ENCODE measurements at places on chromosomes 7 and 10. TPM values are rescaled to one million over a fixed set of nuclear protein-coding genes. Genes with fewer than 3 reads are reported as not detected.

GRCh38 chr7:34064519-34065158, 159.3 kb downstream of the BMPER start:
- peak; percentile 91 for DNase-seq

GRCh38 chr7:84611391-84611790, 416.8 kb upstream of the SEMA3A start:
- no peak for DNase-seq

- DNase-seq, result no peak
Measured at GRCh38 chr10:110267276-110267675, 37.4 kb downstream of the SMNDC1 start.

DNA sequence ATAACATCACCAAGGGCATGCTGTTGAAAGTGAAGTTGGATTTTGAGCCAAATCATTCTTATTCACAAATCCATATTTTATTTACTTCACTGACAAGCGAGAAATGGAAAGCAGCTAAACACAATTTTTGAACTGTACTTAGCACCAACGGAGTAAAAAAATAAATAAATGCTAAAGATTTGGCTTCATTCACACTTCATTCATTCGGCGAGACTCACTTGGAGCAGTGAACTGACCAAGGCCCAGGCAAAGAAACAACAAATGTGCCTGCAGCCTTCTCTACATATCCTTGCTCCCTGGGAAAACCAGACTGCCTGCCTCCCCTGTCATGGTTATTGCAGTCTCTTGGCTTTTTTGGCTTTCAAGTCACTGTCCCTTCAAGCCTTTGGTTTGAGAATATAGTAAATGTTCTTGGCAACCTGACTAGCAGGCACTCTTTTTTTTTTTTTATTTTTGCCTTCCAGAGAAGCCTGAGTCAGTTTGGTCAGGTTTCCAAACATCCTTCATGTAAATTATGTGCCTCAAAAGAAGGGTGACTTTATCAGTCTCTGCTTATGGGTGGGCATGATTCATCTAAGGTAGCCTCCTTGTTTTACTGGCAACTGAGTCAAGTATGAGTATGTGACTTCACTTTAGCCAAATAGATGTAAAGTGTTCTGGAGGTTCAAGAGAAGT, 177.6 kb upstream of the MEOX2 start:
- DNase-seq, result no peak

GRCh38 chr7:24898691-24899090, 81.3 kb downstream of the OSBPL3 start:
- DNase-seq, result no peak

DNA sequence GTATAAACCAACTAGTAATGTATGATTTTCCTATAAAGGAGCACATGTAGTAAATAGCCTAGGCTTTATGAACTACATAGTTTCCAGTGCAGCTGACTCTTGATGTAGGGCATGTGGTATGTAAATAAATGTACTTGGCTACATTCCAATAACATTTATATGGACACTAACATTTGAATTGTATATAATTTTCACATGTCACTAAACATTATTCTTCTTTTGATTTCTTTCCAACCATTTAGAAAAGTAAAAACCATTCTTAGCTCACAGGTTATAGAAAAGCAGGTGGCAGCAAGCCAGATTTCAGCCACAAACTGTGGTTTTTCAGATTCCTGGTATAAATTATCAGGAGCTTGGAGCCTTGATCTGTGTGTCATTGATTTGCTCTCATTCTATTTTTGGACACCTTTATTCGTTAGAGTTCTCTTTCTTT, 1182.0 kb downstream of the CNTNAP2 start:
- DNase-seq, result no peak

- DNase-seq, result no peak
Measured at GRCh38 chr7:100221231-100221718, 1.5 kb downstream of the PVRIG start.

DNA sequence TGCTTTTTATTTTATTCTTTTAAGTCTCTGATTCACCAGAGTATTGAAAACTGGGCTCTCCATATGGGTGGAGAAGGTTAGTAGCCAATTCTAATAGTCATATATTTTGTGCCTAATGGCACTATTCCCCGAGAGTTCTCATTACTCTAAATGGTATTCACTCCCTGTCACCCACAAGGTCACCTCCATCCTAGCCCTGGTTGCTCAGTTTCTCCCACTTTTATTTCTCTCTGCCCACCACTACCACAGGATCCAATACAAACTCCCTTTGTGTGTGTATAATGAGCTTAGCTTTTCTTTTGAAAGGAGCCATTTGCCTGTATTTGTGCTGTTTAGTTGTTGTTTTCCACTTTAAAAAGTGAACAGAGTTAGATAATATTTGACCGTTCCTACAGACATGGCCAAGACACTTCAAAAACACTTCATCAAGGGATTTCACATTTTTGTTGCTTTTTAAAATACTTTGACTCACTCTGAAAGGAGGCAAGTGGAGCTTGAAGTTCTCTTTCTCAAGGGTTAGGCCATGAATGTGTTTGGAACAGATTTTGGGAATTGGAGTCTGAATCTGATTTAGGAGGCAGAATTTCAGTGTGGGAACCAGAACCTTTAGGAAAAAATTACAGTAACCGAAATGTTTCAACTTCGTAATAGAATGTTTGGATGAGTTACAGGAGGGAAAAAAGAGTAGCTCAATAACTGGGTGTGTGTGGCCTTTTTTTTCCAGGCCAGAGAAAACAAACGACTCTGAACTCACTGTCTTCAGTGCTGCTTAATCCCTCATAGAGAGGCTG, 321.3 kb downstream of the BICC1 start:
- DNase-seq, result no peak

DNA sequence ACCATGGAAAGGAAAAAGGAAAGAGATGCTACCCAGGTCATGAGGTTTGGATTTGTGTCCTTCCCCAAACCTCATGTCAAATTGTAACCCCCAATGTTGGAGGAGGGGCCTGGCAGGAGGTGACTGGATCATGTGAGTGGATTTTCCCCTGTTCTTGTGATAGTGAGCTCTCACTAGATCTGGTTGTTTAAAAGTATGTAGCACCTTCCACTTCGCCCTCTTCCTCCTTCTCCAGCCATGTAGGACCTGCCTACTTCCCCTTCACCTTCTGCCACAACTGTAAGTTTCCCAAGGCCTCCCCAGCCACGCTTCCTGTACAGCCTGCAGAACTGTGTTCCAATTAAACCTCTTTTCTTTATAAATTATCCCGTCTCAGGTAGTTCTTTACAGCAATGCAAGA, 113.9 kb downstream of the FAM107B start:
- DNase-seq, result no peak

- no peak for DNase-seq
Measured at GRCh38 chr7:92313055-92313454, 67.3 kb downstream of the ANKIB1 start.

DNA sequence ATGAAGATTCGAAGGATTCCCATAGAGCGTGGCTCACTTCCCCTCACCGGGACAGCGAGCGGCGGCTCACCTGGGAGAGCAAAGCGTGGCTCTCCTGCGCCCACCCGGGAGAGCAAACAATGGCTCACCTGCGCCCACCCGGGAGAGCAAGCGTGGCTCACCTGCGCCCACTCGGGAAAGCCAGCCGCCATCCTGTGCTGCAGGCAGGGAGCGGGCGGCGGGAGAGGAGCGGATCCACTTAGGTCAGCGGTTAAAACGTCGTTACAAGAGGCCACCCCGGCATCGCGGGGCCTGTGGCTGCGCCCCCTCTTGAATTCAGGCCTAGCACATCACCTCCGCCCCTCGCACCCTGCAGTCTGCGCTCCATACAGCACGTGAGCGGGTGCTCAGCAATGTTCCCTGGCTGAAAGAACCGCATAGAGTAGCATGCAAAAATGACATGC, 461 bp upstream of the FIGNL1 start:
- DNase-seq, result peak; percentile 22

- DNase-seq, result no peak
Measured at GRCh38 chr10:74097776-74098175, 52.9 kb downstream of the AP3M1 start.

DNA sequence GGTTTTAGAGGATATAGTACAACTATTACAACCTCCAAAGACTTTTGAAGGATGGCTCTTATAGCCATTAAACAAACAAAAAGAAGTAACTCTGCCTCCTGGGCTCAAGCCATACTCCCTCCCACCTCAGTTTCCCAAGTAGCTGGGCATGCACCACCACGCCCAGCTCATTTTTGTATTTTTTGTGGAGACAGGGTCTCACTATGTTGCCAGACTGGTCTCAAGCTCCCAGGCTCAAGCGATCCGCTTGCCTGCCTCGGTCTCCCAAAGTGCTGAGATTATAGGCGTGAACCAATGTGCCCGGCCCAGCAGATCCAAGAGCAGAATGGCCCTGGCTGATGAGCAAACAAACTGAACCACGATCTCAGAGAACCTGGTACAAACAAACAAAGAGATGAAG, 16.0 kb downstream of the NANOS1 start:
- DNase-seq, result no peak

- DNase-seq, result no peak
Measured at GRCh38 chr10:117596706-117597105, 54.2 kb downstream of the EMX2 start.

- DNase-seq, result peak; percentile 88
Measured at GRCh38 chr10:114634609-114634979, 23.5 kb downstream of the ABLIM1 start.

DNA sequence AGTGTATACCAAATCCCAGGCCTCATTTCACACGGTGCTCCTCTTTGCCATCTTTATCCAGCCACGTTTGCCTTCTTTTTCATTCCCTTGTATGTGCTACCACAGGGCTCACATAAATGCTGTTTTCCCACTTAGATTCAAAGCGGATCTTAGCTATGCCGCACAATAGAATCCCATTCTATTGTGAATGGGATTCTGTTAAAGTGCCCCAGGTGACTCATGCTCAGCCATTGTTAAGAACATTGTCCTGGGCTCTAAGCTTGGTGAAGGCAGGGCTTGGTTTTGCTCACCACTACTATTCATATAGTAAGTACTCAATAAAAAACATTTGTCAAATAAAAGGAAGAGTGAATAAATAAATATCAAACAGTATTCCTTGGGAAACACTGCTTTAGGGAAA, 72.3 kb upstream of the PHYHIPL start:
- no peak for DNase-seq

DNA sequence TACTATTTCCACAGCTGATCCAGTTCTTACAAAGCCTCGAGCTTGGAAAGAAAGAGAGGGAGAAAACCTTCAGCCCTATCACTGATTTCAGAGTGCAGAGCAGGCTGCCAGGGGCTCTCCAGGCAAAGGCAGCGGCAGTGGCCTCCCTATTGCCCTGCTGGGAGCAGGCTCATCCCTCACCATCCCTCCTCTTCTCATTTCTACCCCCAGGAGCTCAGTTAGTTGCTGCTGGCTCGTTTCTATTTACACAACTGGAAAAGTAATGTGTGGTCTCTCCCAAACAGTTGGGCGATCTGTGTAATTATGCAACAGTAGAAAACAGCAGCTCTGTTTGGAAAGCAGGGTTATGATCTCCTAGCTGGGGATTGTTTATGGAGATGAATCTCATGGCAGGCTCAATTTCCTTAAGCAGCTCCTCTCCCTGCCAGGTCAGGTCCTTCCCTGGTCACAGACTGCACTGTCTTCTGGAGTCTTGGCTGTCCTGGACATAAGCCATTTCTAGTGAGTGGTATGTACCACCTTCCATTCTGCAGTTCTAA, 28.7 kb upstream of the TNS3 start:
- DNase-seq, result peak; percentile 94

DNA sequence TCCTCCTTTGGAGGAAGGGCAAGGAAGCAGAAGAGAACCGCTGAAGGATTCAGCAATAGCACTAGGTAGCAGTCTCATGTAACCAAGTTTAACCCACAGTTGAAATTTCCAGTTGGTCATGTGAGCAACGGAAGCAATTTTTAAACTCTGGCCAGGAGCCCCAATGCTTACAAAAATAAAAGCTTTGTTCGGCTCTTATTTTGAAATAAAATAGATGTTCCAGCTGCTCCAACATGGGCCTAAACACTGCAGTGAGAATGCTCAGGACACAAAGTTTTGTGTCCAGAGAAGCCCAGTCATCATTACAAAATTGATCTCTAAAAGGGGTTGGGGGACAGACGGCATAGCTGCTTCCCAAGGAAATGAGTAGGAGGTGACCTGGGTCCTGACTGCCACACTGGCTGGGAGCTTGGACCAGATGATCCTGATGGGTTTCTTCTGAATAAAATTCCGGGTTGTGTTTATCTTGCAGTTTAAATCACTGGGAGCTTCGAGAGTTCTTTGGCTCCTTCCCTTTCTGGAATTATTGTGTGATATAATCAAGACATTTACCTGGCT, 452 bp upstream of the TMEM140 start:
- no peak for DNase-seq

- no peak for DNase-seq
Measured at GRCh38 chr10:97887399-97887798, 37.8 kb downstream of the GOLGA7B start.

DNA sequence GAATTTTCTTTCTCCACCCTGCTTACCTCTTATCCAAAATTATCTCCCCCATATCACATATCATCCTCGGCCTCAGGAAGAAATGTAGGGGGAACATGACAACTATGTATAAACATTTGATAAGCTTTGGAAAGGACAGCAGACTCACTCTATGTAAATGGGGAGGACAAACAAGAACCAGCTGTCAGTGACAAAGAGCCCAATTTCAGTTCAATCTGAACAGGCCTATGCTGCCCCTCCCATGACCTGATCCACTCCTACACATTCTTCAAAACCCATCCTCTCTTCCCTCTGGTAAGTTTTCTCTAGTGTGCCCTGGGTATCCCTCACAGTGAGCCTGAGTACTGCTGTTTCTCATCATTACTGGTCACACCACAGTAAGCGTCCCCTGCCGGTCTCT, 20.8 kb downstream of the FZD9 start:
- DNase-seq, result no peak

The TBC1D12 gene
- polyA plus RNA-seq, result 3.5 TPM

The VIM gene
- 875 TPM for polyA plus RNA-seq

The TMEM243 gene
- polyA plus RNA-seq, result 23.0 TPM

The SNX10 gene
- polyA plus RNA-seq, result 5.5 TPM

The PTPRZ1 gene
- polyA plus RNA-seq, result not detected

The PRLHR gene
- polyA plus RNA-seq, result not detected

The MYL7 gene
- polyA plus RNA-seq, result not detected

The CALHM1 gene
- not detected for polyA plus RNA-seq

The TMEM176B gene
- polyA plus RNA-seq, result not detected

The TAS2R4 gene
- 0.22 TPM for polyA plus RNA-seq

The METTL27 gene
- polyA plus RNA-seq, result 5.8 TPM

The CHAT gene
- polyA plus RNA-seq, result not detected

The LYZL1 gene
- polyA plus RNA-seq, result not detected

The CALN1 gene
- polyA plus RNA-seq, result not detected

Data from A549 (cell line).